ENCODE measurements at places on chromosomes 13 and 19.

GRCh38 chr13:34571716-34572115 lies 370.4 kb upstream of the NBEA start:
- DNase-seq = no peak

- no peak for DNase-seq
These were observed at the start of gene CELF5 for GRCh38 chr19:3224346-3225168. Gene CELF5, plus strand, starts transcription at chr19:3224661. Its CDS starts 79 bp downstream, at chr19:3224740.

- no peak for DNase-seq
These were observed 1.6 kb upstream of the PCDH8 start for GRCh38 chr13:52850072-52850395.

DNA sequence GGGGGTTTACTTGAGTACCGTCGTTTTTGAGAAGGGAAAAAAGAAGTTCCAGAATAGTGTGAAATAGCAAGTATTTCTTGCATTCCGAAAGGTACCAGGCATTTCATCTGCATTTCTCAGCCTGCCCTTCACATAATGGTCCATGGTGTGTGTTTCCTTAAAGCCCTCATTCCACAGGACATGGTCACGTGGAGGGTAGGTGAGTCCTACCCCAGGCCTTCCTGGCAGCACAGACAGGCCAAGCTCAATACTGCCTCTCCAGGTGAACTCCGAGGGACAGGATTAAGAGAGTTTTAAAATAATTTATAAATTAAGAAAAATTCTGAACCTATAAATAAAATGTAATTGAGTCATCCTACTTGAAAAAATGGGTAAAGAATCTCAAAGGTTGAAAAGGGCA lies 64.7 kb downstream of the TNFRSF19 start:
- no peak for DNase-seq

GRCh38 chr13:108146642-108147041 lies 68.7 kb downstream of the LIG4 start:
- no peak for DNase-seq

GRCh38 chr13:95652244-95652764 lies 7.8 kb upstream of the DZIP1 start:
- DNase-seq = no peak

DNA sequence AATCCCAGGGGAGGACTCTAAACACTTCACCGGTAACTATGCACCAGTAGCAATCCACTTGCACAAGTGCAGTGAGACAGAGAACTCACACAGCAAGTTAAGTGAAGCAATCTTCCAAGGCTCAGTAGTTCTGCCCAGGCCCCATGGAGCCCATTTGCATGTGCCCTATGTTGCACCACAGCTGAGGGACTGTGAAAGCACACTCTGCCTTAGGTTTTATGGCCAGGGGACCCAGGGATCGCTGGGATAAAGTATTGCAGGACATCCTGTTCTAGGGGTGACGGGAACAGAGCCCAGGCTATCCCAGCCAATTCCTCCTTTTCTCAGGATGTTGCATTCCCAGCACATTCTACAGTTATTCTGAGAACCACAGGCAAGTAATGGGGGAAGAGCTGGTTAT lies 6.0 kb upstream of the AMER2 start:
- no peak for DNase-seq

DNA sequence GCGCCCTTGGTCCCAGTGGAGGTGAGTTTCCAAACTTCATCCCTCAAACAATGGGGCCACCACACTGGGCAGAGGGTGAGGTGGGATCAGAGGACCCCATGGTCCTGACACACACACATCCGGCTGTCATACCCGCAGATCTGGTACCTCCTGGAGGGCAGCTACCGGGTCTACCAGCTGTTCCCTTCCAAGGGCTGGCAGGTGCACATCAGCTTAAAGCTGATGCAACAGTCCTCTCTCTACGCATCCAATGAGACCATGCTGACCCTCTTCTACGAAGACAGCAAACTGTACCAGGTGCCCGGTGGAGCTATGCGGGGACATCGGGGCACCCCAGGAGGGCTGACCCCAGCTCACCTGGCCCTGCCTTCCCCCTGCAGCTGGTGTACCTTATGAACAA lies 14.0 kb upstream of the PSMD8 start:
- DNase-seq = no peak

DNA sequence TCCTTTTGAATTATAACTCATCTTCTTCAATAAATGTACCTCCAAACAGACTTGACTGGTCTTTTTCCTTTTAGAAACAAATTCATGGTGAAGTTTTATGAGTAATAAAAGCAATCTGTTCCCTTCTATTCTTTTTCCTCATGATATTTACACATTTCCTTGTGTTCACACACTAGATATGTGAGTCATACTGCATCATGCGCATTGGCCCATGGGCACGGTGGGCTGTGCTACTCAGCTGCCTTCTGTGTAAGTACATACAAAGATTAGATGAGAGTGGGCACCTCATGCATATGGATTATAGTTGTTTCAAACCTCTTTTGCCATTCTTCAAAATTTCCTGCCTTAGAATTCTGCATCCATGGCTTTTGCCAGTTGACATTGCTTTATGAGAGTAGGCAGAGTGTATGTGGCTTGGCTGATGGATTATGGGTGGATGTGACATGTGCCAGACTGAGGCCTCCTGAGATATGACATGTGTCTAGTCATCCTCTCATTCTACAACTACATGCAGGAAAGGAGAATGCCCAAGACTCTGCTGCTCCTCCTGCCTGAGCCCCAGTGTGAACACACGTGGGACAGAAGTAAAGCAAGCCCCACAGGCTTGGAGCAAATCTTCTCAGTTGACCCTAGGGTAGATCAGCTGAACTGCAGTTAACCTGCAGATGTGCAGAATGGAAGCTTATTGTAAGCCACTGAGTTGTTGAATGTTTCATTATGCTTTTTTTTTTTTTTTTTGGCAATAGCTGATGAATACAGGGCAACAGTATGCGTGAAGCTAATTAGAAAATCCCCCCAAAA lies 109.9 kb downstream of the RBM26 start:
- DNase-seq = no peak

DNA sequence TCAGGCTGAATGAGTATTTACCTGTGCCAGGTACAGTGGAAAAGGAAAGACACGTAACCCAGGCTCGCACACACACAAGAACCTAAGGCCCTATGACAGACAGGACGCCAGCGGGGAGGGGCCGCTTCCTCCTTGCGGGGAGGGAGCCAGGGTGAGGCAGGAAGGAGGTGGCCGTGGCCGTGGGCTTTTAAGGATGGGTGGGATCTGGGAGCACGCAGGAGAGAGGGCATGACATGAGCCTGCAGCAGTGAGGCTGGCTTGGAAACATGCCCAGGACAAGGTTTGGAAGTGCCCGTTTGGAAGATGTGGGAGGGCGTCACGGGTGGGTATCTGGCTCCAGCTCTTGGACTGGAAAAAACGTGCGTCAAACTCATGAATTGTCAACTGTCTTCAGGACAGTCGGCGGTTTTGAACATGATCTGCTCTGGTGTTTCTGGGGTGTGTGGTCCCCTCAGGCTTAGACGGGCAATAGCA lies 20.1 kb downstream of the SH3GL1 start:
- DNase-seq = no peak

DNA sequence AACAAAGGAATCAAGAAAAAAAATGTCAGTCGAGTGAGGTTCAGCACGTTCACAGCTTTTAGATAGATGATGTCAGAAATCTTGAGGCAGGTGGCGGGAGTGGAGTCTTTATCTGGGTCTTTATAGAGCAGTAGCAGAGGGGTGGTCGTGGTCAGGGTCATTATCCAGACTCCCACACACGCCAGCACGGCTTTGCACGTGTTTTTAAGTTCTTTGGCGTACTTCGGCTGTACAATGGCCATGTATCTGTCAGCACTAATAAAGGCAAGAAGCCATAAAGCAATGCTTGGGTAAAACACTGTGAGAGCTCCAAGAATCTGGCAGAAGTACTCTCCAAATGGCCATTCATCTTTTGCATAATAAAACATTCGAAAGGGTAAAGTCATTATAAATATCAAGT lies 2.9 kb downstream of the GPR18 start:
- no peak for DNase-seq

Measured in stimulated activated CD4-positive, alpha-beta T cell treated with anti-CD3 and anti-CD28 coated beads, TNF-alpha, amount 100 ng/mL, for 48 hours (primary cell).